Central memory CD4-positive, alpha-beta T cell (primary cell): ENCODE measurements at places on chromosomes 1 and 21.
A peak's percentile ranks its signal among the peaks of the same experiment; 100 is the strongest.

- no peak for DNase-seq
Measured at GRCh38 chr1:54013393-54014008, 4.5 kb downstream of the LDLRAD1 start.

DNA sequence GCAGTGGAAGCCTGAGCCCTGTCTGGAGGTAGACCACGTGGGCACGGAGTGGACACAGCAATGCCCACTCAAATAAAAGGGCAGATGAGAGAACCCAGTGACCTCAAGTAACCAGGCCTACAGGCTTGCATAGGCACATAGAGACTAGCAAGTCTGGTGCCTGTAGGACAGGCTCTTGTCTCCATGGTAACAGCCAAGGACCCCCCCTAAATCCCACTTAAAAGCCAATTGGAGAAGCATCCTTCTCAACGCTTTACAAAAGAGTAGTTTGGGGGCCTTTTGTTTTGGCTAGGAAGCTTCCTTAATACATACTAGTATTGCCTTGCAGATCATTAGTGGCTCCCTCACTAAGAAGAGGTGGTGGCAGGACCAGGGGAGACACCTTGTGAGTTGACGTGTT lies 63.9 kb downstream of the VWA5B1 start:
- no peak for DNase-seq

GRCh38 chr1:172273647-172274396 lies 146.7 kb upstream of the C1orf105 start:
- no peak for DNase-seq

- DNase-seq, result no peak
Measured at GRCh38 chr1:234495231-234495990, 16.4 kb upstream of the TARBP1 start.

DNA sequence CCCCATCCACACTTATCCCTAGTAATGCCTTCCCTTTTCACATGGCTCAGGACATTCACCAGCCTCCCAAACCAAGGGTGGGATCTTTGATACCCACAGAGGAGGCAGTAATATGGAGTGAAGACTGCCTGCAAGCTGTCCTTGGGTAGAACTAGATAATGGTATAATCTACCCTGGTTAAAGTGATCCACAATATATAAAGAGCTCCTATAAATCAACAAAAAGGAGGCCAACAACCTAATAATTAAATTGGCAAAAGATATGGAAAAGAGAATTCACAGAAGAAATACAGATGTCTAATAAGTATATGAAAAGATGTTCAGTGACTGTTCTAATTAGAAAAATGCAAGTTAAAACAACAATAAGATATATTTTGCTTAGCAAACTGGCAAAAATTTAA lies 30.7 kb upstream of the SPOCD1 start:
- DNase-seq, result no peak

GRCh38 chr1:93541045-93541444 lies 93.1 kb downstream of the FNBP1L start:
- no peak for DNase-seq

DNA sequence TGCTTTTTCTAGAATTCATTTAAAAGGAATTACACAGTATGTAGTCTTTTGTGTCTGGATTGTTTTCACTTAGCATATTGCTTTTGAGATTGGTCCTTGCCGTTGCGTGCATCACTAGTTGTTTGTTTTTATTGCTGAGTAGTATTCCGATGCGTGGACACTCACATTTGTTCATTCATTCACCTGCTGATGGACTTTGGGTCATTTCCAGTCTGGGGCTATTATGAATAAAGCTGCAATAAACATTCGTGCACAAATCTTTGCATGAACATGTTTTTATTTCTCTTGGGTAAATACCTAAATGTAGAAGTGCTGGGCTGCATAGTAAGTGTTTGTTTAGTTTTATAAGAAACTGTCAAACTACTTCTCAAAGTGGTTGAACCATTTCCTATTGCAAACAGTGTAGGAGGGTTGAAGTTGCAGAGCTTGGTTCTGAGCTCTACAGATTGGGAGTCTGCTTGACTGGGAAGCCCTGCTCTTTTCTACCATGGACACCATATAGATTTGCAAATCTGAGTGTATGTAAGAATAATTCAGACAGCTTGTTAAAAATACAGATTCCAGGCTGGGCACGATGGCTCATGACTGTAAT lies 404.7 kb upstream of the PROX1 start:
- DNase-seq, result no peak

GRCh38 chr1:229841230-229841629 lies 215.2 kb downstream of the URB2 start:
- DNase-seq, result no peak

DNA sequence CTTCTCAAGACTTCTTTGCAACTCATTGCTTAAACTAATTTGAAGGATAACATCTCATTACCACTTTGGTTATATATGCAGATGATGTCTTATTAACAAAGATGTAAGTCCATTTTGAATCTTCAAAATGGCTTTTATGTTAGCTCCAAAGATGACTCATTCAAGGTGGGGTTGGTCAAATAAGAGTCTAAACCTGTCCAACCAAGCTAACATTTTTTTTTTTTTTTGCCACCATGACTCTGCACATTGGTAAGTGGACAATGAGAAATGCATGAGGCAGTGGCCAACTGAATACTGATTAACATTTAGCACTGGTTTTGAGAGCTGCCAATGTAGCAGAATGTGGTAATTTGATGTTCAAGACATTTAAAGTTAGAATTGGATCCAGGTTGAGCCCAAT lies 278 bp upstream of the KRTAP27-1 start:
- DNase-seq, result no peak

GRCh38 chr1:12407050-12407961 lies 177.5 kb downstream of the VPS13D start:
- DNase-seq, result peak; percentile 14

- peak; percentile 11 for DNase-seq
Measured at GRCh38 chr1:203172184-203173010, 3.2 kb downstream of the MYBPH start.

DNA sequence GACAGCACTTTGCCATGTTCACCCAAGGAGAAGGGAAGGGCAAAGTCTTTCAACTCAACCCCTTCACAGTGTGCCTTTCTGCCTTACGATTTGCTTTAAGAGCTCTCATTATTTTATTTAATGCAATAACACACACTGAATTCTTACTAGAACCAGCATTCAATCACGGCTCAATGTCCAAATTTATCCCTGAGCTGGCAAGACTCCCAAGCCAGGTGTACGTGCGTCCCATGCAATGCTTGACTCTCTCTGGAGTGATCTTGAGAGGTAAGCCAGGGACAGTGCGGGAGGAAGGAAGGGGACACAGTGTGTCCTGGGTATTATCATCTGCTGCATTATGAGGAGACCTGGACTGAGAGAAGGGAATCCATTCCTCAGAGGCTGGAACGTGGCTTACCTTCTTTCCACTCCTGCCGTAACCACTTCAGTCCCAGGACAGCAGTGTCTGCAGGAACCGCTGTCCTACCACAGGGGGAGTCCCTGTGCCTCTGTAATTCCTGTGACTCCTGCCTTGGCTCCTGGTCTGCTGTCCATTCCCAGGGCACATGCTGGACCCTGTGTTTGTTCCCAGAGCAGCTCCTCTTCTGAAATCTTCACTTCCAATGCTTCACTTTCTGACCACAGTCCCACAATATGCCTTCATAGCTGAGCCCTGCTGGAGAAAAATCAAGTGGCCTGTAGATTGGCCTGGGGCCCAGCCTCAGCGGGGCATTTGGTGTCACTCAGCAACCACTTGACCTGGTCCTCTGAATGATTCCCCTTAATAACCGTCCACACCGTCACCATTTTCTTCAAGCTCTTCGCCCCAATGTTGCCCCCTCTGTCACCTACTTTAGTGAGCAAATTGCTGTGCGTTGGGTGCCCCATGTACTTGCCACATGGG lies 28.6 kb upstream of the STUM start:
- DNase-seq, result no peak

GRCh38 chr1:208344202-208344857 lies 100.1 kb upstream of the PLXNA2 start:
- DNase-seq, result no peak

GRCh38 chr21:25298512-25299491 lies 308.5 kb downstream of the MRPL39 start:
- DNase-seq, result no peak

GRCh38 chr1:83901547-83902155 lies 97.3 kb downstream of the TTLL7 start:
- DNase-seq, result no peak

DNA sequence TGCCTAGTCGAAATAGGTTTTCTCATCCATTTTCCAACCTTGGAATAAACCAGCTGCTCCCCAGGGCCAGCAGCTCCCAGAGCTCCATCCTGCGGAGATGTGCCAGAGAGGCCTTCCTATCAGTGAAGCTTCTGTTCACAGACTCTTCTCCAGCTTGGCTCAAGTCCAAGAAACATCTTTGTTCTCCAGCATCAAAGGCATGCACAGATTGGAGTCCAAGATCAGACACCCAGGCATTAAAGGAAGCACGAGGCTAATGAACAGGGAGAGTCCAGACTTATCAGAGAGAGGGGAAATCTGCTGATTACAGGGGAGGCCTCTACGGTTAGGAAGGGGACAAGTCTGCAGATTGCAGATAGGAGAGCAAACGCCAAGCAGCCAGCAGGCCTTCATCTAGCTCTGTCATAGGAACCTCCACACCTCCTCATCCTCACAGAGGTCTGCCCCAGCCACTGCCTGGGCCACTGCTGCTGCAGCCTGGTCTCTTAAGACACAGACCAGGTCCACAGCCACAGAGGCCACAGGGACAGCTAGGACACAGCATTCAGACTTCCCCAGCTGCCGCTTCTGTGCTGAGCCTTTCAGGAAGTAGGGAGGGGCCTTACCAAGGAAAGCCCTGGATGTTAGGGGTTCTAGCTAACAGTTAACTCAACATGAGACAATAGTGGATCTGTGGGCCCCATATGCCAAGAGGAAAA lies 3.4 kb downstream of the PRR9 start:
- DNase-seq, result no peak

DNA sequence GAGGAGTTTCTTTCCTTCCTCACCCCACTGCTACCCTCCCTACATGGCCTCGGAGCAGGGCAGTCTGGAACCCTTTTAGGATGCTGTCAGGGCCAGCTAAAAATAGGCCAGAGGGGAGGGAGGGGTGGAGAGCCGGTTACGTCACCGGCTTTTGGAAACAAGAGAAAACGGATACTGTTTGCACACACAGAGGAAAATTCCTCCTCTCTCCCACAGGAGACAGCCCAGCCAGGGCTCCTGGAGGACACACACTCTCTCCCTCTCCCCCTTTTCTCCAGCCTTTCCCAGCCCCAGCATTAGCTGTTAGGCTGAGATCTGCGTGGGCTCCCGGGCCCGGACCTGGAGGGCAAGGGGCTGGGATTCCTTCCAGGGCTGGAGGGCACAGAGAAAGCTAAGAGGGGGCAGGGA lies 20.0 kb upstream of the ALDH4A1 start:
- no peak for DNase-seq

- no peak for DNase-seq
Measured at GRCh38 chr1:24289937-24290595, 29.1 kb upstream of the GRHL3 start.

- DNase-seq, result no peak
Measured at GRCh38 chr1:72827278-72827677, 544.9 kb upstream of the NEGR1 start.

- DNase-seq, result no peak
Measured at GRCh38 chr1:215987092-215987875, 420.2 kb downstream of the KCTD3 start.

DNA sequence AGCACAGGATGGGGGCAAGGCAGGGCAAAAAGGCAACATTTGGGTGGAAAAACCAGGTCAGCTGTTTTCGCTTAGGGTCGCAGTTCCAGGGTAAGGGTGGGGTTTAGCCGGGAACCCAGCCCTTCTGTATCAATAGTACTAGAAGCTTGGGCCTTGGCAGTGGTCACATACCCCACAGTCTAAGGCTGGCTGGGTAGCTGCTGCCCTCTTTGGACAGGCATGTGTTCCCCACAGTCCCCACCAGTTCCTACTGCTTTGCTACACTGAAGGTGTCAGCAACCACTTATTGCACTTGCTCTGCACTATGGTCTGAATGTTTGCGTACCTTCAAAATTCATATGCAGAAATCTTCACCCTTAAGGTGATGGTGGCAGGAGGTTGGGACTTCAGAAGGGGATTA lies 349.8 kb downstream of the LTN1 start:
- DNase-seq, result no peak

GRCh38 chr1:26111530-26112406 lies at the start of gene PDIK1L:
TSS of gene PDIK1L (plus strand) at chr1:26111824. CDS start at chr1:26114309, 2,485 bp downstream.
- DNase-seq, result peak; percentile 93

DNA sequence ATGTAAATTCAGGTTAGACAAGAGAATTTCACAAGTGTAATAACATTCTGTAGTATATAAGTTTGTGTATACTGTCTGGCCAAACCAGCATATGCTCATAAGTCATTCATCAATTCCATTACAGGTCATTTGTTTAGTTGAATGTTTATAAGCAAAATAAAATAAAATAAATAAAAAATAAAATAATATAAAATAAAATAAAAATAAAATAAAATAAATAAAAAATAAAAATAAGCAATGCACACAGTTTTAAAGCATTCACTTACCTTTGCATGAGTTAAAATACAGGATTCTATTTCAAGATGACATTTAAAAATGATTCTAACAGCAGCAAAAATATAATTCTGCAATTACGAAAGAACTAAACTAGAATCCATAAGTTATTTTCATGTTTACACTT lies 9.9 kb downstream of the PODN start:
- no peak for DNase-seq

- no peak for DNase-seq
Measured at GRCh38 chr1:94209425-94209824, 28.0 kb downstream of the ARHGAP29 start.

DNA sequence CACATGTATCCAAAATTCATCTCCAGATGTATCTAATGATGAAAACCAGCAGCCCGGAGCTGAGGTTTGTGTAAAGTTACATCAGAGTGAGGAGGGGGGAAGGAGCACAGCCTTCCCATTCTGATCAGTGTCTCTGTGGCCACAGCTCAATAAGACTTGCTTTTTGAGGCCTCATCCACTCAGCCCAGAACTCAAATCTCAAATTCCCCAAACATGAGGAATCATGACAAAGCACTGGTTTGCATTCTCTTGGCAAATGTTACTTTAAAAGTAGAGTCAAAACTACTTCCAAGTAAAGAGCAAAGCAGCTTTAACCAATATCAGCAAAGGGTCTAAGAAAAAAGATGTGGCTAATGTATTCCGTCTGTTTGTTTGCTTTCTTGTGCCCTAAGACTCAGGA lies 30.9 kb downstream of the CCN1 start:
- no peak for DNase-seq

DNA sequence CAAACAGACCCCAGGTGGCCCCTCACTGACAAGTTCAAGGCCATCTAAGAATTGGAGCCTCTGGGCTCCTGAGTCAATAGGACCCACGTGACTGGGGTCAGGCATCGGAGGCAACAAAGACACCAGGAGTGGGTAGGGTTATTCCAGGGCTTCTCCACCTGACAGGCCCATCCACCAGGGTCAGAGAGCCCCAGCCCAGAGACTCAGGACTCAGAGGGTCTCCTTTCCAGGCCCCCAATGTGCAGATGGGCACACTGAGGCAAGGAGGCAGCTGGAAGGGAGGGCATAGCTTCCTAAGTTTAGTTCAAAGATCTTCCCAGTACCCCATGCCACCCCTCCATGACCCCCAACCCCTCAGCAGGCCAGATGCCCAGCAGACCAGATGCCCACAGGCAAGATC lies 388.6 kb downstream of the MATN1 start:
- no peak for DNase-seq

GRCh38 chr1:86948212-86948611 lies 33.8 kb downstream of the HS2ST1 start:
- DNase-seq, result no peak
